T-helper 22 cell (primary cell): ENCODE measurements at places on chromosomes 3 and 15.
A peak's percentile ranks its signal among the peaks of the same experiment; 100 is the strongest.

GRCh38 chr3:70518356-70518755, 205.9 kb upstream of the MDFIC2 start:
- no peak for DNase-seq

- no peak for DNase-seq
Measured at GRCh38 chr3:194857469-194858113, 171.9 kb downstream of the FAM43A start.

- no peak for DNase-seq
Measured at GRCh38 chr3:43161684-43162229, 55.9 kb upstream of the POMGNT2 start.

DNA sequence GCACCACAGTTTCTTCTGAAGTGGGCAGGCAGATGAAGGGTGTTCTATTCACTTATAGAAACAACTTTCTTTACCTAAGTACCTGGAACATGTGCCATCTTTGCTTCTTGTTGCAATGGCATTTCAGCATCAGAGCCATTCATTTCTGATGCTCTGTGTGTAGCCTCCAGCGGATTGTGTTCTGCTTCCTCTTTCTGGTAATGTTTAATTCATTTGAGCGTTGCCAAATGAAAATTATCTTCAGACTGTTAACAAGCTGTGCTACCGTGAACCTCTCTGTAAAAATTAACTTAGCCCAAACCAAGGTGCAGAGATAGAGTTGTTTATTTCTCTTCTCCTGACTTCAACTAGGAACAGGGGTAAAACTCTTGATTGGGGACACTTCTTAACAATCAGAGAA, 302.0 kb downstream of the EDEM1 start:
- DNase-seq: no peak

GRCh38 chr3:159629329-159630084, 359.1 kb upstream of the IL12A start:
- DNase-seq: no peak

GRCh38 chr3:183306798-183307671, 54.0 kb downstream of the B3GNT5 start:
- no peak for DNase-seq

- DNase-seq: no peak
Measured at GRCh38 chr3:70985572-70985971, 598.0 kb downstream of the FOXP1 start.

DNA sequence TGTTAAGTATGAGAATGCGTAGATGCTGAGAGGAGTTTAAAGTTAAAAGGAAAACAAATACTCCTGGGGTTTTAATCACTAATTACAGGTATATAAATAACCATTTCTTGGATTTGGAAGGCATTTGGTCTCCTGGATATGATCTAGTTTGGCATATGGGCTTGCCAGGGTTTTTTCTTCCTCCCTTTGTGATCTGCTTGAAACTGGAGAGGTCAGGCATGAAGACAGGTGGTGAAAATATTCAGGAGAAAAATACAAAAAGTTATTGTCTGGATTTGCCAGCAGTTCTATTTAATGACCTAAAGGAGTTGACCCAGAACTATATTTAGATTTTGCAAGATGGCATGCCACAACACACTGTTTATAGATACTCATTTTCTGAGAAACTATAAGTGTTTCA, 136.3 kb downstream of the DIPK2A start:
- DNase-seq: no peak

- peak; percentile 59 for DNase-seq
Measured at GRCh38 chr15:84654689-84655453, 788 bp upstream of the WDR73 start.

DNA sequence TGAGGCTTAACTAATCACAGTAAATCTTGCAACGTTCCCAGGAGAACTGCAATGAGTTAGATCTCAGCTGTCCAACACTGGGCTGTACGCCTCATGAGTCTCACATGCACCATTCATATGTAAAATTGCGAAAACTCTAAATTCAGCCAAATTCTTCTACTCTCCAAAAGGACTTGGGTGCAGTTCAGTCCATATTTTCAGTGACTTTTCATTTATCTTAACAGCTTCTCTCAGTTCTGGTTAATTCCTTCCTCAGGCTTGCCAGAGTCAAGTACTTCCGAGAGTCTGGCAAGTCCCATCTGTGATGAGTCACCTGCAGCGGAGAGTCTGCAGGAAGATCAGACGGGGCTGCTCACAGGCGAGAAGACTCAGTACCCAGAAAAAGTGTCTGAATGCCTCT, 11.5 kb downstream of the CCDC80 start:
- no peak for DNase-seq

DNA sequence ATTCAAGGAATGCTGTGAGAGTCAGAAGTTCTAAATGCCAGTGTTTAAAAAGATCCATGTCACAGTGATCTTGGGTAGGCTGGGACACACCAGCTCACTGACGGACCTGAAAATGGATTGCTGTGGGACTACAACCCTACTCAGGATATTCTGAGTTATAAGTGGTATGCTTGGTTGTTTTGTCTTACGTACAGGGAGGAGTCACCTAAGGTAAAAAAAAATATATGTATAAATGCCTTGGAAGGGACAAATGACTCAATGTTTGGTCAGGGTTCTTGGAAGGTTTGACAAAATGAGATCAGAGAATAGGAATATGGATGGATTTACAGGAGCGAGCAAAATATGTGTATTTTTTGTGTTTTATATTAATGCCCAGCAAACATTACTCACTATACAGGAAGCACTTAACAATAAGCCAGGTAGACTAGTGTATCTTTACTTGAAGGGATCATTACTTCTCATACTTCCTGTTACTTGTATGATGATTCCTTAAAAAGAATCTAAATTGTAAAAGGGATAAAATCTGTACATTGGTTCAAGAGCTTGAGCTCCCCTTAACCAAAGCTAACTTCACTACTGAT, 767.3 kb downstream of the GBE1 start:
- DNase-seq: no peak

DNA sequence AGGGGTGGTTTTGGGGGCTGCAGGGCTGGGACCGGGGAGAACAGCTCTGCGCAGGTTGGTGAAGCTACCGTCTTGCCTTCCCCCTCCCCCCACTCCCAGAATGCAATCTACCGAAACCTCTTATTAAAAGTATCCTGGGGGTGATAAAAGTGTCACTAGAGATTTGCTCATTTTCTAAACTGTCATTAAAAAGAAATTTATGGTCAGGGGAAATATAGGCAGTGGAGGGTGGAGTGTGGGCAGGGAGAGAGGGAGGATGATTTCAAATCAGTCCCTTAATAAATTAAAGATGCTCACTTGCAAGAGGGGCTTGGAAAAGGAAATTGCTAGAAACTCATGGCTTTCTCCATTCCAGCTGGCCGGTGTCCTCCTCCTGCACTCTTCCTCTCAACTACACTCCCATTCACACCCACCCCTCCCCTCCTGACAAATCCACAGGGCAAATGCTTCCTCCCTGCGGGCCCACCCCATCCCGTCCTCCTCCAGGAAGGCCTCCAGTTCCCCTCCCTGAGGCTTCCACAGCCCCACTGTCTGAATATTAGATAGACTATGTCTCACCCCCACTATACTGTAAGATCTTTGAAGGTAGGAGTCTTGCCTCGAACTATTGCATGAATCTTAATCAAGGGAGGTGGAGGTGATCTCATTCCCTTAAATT, 83.9 kb downstream of the TLE3 start:
- no peak for DNase-seq

- DNase-seq: no peak
Measured at GRCh38 chr15:66254951-66255676, 1.6 kb upstream of the MEGF11 start.

GRCh38 chr3:66253790-66254620, 33.2 kb downstream of the SLC25A26 start:
- DNase-seq: no peak

- DNase-seq: no peak
Measured at GRCh38 chr3:130601442-130601971, 84.5 kb downstream of the COL6A6 start.

GRCh38 chr3:9211155-9211950, 38.1 kb downstream of the SRGAP3 start:
- no peak for DNase-seq

DNA sequence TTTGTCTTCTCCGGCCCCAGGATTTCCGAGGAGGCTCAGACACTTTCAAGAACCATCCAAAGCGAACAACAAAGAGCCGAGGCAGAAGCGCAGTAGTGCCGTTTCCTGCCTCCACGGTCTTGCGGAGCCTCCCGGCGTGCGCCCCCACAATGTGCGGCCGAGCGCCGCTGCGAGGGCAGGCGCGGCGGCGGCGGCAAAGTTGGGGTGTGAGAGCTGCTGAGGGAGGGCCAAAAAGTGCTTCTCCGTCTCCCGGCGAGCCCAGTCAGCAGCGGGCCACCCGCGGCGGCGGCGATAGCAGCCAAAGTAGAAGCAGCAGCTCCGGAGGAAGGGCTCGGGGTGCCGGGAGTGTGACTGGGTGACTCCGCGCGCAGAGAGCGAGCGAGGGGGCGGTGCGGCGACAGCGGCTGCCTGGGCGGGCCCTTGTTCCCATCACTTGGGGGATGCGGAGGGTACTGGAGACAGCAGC, 749.1 kb downstream of the ROBO1 start:
- no peak for DNase-seq

DNA sequence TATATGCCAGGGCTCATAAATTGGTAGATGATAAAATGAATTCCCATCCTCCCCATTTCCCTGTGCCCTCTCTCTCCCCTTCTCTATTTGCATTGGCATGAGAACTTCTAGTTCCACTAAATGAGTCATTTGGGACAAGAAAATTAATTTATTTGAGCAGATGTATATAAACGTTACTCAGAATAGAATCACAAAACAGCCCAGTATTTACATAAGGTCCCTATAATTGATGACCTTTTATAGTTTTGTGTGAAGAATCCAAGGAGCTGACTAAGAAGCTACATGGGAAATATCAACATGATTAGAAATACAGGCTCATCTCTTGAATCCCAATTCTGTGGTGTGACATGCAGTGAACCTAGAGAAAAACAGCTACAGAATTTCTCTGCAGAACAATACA, 617.7 kb upstream of the NR2F2 start:
- no peak for DNase-seq

DNA sequence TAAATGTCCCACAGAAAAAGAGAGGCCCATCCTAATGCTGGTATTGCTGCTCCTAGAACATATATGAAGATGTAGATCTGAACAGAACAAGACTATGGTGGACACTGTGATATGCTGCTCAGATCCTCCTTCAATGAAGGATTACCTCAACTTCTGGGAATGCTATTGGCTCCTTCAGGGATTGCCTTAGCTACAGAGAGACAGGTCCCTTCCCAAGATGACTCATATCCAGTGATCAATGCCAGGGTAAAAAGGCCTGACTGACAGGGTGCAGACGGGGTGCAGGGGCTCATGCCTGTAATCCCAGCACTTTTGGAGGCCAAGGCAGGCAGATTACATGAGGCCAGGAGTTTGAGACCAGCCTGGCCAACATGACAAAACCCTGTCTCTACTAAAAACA, 20.5 kb upstream of the STAG1 start:
- no peak for DNase-seq

GRCh38 chr3:71393093-71393492, 190.4 kb downstream of the FOXP1 start:
- no peak for DNase-seq

GRCh38 chr15:98905963-98906711, 101.5 kb downstream of the PGPEP1L start:
- DNase-seq: no peak

DNA sequence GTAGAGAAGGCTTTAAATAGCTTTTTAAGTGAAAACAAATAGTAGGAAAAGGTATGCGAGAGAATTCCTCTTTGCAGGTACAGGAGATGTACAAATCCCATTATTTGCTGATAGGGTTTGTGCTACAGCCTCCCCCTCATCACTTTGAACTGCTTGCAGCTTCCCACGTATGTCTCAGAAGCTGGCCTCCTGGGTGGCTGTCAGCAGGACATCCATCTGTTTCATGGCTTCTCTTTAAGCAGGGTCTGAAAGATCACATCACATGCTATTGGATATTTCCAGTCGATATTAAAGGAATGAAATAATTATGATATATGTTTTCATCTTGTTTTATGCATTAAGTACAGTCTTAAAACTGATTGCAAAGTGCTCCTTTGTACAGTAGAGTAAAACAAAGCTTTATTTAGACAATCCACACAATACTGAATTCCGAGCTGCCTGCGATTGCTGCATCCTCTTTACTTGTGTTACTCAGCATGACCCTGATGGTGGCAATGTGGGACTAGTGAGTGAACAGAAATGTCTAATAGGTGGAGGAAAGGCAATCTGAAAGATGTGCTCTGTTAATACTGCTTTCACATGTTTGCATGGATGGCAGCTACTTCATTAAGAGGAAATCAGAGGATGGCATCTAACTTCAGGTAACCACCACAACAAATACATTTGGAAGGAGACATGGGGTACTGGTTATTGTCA, 930.6 kb upstream of the SEMA6D start:
- DNase-seq: no peak

- no peak for DNase-seq
Measured at GRCh38 chr3:70824773-70825172, 512.3 kb upstream of the MDFIC2 start.

- DNase-seq: no peak
Measured at GRCh38 chr15:77983708-77984445, 93.6 kb downstream of the TBC1D2B start.

DNA sequence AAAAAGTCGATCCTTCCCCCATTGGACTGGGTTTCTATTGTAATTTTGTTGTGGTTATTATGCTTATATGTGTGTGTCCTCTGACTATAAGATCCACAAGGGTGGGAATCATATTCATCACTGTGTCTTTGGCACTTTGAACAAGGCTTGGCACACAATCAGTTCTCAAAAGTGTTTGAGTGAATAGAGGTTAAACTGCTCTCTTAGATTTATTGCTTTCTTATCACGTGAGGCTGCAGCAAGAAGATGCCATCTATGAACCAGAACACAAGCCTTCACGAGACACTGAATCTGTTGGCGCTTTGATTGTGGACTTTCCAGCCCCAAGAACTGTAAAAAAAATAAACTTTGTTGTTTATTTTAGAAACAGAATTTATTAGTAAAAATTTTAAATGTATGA, 295.0 kb upstream of the MDFIC2 start:
- no peak for DNase-seq

DNA sequence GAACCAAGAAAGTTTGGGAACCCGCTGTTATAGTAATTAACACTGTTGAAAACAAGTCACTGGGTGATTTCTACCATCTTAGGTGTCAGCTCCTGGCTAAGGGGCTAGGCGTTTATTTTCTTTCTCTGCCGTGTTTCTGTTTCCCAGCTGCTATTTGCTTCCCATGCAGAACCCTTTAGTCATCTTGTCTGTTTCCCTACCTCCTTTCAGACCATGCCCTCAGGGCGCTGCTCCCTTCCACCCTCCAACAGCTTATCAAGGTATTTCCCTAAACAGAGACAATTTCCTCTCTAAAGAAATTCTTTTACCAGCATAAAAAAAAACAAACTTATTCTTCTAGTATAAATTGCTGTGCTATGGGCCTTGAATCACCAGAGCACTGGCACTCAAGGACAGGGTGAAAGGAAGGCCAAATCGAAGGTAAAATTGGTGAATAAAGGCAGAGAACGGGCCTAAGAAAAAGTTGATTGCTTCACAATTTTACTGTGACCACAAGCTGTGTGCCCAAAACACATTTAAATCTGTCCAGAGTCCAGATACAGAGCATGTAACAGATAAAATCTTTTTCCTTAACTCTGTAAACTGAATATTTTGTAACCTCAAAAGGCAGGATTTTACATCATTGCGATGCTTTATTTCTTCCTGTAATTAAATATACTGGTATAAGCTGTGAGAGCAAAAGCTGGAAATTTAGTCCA, 319.2 kb downstream of the ZNF621 start:
- no peak for DNase-seq

GRCh38 chr15:79314186-79314585, 3.3 kb downstream of the TMED3 start:
- no peak for DNase-seq
